NCI-H1105 (cell line): ENCODE measurements at places on chromosomes 4 and X.

- no peak for DNase-seq
These were observed 56.7 kb downstream of the NAF1 start for GRCh38 chr4:163109967-163110366.

GRCh38 chrX:65668377-65669310 lies 1.2 kb downstream of the MSN start:
- DNase-seq, result peak; percentile 0

- no peak for DNase-seq
These were observed 81.8 kb upstream of the JADE1 start for GRCh38 chr4:128727658-128728057.

GRCh38 chr4:168659741-168660465 lies 163.1 kb downstream of the PALLD start:
- DNase-seq, result no peak

- DNase-seq, result no peak
These were observed 101.8 kb downstream of the RASGEF1B start for GRCh38 chr4:81369886-81370285.

DNA sequence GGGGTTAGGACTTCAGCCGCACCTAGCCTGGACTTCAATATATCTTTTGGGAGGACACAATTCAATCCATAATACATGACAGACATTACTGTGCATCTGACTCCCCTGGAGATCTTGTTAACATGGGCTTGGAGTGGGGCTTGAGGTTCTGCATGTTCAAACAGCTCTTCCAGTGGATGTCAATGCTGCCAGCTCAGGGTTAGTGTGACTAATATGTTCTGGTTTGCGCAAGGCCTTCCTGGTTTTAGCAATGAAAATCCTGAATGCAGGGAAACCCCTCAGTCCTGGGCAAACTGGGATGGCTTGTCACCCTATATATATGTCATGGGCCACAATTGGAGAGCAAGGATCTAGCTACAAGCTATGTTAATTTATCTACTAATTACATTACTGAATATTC lies 2.7 kb upstream of the TSPAN7 start:
- DNase-seq, result no peak

DNA sequence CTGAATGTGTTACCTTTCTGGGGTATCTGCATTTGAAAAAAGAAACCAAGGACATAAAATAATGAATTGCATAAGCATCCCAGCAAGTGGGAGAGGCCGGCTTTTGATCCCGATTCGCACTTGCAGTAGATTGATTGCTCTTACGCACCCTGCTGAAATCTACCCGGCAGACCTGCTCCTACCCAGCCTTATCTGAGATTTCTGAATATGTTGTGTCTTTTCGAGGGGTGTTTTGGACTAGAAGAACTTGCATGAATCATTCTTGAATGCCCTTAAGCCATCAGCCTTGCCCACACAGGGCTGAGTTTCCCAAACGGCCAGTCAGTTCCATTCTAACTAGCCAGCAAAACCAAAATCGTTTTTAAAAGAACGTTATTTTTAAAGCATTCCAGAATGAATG lies 174.4 kb upstream of the BCOR start:
- DNase-seq, result no peak

DNA sequence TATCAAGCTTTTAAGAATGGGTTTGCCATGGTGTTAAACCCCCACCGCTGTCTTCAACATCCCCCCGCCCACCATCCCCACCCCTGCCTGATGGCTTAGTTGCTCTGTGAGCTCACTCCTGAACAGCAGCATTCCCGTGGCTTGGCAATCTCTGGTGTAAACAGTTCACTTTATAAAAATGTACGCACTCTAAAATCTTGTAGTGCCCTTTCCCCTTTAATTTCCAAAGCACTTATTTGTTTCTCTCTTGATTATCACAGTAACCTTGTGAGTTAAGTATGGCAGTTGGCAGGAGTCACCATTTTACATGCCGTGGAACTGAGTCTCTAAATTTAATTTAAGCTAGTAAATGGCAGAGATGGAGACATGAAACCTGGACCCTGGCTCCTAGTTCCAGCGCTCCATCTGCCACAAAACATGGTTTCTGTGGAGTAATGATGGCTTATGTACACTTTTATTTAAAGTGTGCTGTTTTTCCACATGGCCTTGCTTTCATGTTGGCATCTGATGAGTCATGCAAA lies 123.1 kb downstream of the AFF1 start:
- no peak for DNase-seq

DNA sequence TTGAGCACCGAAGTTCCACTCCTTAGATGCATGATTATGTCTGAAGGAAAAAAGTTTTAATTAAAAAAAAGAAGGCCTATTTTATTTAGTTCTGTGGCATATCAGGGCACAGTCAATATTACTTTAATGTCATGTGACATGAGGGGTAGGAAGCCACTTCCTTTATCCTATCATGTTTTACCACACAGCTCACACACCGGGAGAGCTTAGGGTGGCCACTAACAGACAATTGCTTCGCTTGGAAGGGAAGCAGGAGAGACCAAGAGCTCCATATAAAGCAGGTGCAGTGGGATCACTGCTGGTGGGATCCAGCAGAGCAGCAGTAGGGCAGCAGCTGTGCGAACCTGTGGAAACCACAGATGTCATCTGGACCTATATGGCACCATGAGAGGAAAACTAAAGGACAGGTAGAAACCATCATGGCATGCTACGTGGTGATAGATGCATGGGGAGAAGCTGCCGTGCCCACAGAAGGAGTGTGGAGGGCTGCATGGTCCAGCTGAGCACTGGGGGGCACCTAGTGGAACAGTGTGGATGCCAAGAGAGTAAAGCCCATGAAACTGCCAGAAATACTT lies 52.0 kb downstream of the DTHD1 start:
- no peak for DNase-seq

GRCh38 chr4:152073351-152074087 lies 312.7 kb upstream of the GATB start:
- no peak for DNase-seq
